Left lung (tissue), 14 donors: ENCODE measurements at places on chromosomes 7 and 10. TPM values are rescaled to one million over a fixed set of nuclear protein-coding genes. Genes with fewer than 3 reads are reported as not detected.

Gene BMPER
- total RNA-seq = 7.7 TPM

Gene ZNF22
- total RNA-seq = 24.0 TPM

Gene PITRM1
- 71.6 TPM for total RNA-seq

Gene DGKB
- 0.31 TPM for total RNA-seq

Gene TCERG1L
- not detected for total RNA-seq

GRCh38 chr10:132410056-132410778 is 13.2 kb downstream of the PWWP2B start:
- DNase-seq = no peak

- peak; percentile 48 for DNase-seq
Measured at GRCh38 chr10:5976512-5977470, 552 bp downstream of the IL15RA start.

DNA sequence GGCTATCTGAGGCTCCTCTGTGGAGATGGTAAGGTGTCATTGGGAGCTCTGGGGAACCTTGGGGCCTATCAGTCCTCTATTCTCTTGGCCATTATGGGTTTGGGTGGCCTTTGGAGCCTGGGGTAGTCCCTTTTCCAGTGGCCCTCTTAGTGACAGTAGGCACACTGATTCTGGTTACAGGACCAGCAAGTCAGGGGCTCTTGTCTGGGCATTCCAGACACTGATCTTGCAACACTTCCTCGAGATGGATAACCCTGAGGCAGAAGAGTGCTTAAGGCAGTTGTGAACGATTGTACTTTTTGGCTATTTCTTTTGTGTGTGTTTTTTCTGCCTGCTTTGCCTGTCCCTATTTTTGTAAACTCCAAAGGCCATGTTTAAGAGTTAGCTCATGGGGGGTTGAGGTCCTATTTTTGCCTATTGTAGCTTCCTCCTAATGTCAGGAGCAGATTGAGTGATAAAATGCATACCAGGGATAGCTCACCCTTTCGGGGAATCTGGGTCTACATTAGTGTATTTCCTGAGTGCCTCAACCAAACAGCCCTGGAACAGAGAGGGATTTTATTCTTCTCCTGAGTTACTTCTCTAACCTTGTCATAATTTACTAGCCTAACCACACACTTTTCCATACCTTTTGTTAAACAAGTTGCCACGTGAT is 61.2 kb downstream of the PRKAR2B start:
- DNase-seq = no peak

DNA sequence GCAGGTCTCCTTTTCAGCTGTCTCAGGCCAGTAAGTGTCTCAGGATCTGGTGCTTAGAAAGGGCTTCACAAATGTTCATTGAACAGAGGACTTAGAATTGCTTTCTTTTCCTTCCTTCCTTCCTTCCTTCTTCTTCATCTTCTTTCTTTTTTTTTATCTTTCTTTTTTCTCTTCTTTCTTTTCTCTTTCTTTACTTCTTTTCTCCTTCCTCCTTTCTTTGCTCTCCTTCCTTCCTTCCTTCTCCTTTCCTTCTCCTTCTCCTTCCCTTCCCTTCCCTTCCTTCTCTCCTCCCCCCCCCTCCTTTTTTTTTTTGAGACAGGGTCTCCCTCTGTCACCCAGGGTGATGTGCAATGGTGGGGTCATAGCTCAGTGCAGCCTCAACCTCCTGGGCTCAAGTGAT is 34.6 kb downstream of the COL26A1 start:
- DNase-seq = no peak

- DNase-seq = peak; percentile 52
Measured at GRCh38 chr10:45000138-45000751, 478 bp upstream of the ZNF22 start.

GRCh38 chr10:6350609-6351008 is 147.9 kb downstream of the PFKFB3 start:
- DNase-seq = no peak

- no peak for DNase-seq
Measured at GRCh38 chr7:30453016-30453415, 25.6 kb downstream of the NOD1 start.

GRCh38 chr7:32941681-32942414 is 15.4 kb upstream of the FKBP9 start:
- peak; percentile 13 for DNase-seq

DNA sequence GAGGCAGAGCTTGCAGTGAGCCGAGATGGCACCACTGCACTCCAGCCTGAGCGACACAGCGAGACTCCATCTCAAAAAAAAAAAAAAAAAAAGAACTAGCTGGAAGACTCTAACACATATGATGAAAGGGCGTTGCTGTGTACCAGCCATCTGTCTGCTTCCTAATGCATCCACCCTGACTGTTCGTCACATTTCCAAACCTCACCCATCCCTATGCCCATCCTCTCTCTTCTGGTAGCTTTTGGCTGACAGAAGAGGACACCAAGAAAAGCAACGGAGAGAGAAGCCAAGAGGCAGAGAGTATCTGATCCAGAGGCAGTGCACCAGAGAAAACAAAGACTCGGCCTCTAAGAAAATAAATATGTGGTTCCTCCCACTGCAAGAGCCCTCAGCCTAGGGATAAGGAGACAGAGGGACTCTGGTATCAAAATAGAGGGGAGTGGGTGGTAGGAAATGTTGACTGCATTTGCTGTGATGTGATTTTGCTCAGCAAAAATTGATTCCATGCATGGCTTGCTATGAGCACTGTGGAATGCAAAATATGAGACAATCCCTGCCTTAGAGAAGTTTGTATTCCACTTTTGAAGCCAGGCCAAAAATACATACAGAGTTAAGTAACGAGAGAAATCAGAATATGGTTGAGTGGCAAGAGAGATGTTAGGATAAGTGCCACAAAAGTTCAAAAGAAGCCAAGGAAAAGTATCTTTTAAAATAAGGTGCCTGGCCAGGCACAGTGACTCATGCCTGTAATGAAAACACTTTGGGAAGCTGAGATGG is 100.8 kb upstream of the STK17A start:
- DNase-seq = no peak

DNA sequence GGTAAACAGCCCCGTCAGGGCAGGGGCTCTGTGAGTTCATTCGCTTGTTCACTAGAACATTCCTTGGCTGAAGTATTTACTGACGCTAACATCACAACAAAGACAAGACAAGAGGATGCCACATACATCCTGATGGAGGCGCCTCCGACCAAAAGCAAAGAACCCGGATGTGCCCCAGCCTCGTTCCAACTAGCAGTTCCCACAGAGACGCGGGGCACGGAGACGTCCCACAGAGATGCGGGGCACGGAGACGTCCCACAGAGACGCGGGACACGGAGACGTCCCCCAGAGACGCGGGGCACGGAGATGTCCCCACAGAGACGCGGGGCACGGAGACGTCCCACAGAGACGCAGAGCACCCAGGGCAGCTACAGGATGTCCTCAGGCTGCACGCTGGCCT is 35.4 kb upstream of the CFAP46 start:
- peak; percentile 58 for DNase-seq

- no peak for DNase-seq
Measured at GRCh38 chr10:130003166-130003565, 39.1 kb upstream of the EBF3 start.

DNA sequence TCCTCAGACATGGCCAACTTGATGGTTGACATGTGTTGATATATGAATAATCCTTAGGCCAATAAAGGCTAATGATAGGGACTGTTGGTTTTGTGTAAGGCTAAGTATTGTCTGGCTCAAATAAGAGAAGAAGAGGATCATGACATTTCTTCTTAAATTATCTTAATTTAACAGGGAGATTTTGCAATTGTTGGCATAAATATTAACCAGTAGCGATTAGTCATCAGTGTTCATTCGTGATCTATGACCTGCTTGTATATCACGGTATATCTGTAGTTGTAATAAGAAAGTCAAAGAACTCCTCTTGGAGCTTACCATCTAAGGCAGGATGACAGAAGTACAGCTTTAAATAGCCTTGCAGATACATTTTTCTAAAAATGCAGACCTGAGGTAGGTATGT is 196.4 kb downstream of the CREB5 start:
- no peak for DNase-seq

- no peak for DNase-seq
Measured at GRCh38 chr7:134459981-134460380, 1.1 kb upstream of the AKR1B1 start.
